Thoracic aorta (tissue), 2 donors: ENCODE measurements at places on chromosomes 3 and 15.

DNA sequence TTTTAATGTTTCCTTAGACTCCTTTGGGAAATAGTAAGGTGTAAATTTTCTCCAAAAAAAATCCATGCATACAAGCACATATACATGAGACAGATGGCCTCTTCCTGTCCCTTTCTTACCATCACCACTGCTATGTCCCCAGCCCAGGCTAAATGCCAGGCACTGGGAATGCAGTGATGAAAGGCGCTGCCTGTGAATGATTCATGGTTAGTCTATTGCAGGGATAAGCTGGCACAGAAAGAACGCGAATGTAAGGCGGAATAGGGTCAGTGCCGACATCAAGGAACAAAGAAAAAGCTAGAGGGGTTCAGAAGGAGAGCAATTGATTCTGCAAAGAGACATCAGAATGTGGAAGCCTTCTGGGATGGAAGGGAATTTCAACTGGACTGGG, 36.2 kb upstream of the CFAP161 start:
- DNase-seq, result no peak

- DNase-seq, result no peak
Measured at GRCh38 chr3:4508048-4508981, 15.2 kb downstream of the ITPR1 start.

- DNase-seq, result no peak
Measured at GRCh38 chr3:175502155-175502554, 643.0 kb downstream of the NAALADL2 start.

DNA sequence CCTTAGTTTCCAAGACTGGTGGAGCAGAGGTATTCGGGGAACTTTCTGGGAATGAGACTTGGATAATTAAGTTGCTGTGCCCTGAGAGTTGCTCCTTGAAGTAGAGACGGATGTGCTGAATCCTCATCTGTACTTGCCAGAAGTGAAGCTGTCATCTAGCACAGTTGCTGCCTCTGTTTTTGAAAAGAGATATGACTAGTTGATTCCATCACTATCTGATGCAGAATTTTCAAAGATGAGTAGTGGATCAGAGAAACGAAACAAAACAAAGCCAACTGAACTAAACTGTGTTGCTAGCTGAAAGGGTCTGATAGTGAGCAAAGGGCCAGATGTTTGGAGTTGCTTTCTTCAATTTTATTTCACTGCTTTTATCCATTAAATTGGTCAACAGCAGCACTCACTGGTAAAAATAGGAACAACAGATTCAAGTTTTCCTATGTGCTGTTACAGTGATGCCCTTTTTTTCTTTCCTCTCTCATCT, 52.7 kb downstream of the MITF start:
- no peak for DNase-seq

- no peak for DNase-seq
Measured at GRCh38 chr15:49174902-49175301, 4.9 kb downstream of the GALK2 start.

GRCh38 chr15:52143873-52144272, 31.3 kb upstream of the BCL2L10 start:
- DNase-seq, result no peak

DNA sequence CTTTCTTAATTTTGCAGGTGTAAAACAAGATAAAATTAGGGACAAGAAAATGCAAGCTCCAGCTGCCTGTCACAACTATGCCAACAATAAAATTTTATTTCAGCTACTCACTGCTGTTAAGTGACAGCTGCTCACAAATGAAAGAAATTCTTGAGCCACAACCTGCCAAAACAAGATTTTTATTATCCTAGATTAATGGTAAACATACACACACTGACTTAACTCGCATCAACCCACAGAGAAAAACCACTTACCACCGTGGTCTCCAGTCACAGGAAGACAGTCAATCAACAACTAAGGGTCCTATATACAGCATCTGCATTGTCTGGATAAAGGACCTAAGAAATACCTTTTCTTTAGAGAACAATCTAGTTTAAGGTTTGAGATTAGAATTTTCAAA, 31.3 kb downstream of the EFL1 start:
- DNase-seq, result no peak

DNA sequence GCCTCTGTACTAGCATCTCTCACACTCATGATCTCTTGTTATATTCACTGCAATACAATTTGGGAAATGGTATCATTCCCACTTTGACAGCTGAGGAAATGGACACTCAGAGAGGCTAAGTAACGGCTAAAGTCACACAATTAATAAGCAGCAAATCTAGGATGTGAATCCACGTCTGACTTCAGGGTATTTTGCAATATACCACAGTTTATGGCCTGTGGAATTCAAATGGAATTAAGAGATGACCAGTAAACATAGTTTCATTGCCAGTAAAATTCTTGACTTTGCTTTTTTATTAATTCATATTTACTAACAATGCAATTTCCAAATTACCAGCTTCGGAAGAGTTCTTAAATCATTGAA, 61.1 kb downstream of the CCNL1 start:
- DNase-seq, result no peak

GRCh38 chr3:38226273-38226672, 39.3 kb upstream of the SLC22A13 start:
- DNase-seq, result no peak

- DNase-seq, result no peak
Measured at GRCh38 chr3:195889870-195890295, 18.5 kb downstream of the TNK2 start.

GRCh38 chr3:195075941-195076875, 194.8 kb downstream of the XXYLT1 start:
- DNase-seq, result no peak

DNA sequence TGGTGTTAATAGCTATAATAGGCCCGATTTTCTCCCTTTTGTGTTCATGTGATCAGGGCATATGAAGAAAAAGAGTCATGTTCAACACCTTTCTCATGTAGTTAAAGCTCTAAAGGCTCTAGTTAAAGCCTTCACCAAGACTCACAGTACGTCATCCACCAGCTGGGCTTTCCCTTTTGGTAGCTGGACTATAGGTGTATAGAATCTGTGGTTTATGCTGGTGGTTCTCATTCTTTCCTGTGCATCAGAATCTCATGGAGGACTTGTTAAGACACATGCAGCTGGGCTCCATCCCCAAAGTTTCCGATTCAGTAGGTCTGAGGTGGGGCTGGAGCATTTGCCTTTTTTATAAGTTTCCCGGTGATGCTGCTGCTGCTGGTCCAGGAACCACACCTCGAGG, 31.0 kb downstream of the CFAP91 start:
- no peak for DNase-seq

DNA sequence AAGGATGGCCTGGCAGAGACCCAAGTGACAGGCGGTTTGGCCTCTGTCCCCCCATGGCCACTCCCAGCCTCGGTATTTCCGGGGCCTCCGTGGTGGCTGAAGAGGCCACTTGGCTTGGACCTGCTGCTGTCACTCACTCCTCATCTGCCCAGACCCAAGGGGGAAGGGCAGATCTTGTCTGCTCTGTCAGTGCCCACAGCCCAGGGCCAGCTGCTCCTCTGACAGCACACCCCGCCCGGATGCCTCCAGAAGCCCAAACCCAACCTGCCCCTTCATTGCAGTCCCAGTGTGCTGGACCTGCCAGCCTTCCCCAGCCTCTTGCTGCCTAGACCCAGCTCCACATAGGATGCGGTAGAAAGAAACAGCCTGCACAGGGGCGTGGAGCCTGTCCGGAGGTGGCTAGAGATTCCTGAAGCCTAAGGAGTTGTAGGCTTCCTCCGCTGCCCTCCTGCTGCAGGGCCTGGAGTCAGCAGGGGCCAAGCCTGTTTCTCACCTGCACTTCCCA, 52.0 kb downstream of the MAGEF1 start:
- DNase-seq, result no peak

DNA sequence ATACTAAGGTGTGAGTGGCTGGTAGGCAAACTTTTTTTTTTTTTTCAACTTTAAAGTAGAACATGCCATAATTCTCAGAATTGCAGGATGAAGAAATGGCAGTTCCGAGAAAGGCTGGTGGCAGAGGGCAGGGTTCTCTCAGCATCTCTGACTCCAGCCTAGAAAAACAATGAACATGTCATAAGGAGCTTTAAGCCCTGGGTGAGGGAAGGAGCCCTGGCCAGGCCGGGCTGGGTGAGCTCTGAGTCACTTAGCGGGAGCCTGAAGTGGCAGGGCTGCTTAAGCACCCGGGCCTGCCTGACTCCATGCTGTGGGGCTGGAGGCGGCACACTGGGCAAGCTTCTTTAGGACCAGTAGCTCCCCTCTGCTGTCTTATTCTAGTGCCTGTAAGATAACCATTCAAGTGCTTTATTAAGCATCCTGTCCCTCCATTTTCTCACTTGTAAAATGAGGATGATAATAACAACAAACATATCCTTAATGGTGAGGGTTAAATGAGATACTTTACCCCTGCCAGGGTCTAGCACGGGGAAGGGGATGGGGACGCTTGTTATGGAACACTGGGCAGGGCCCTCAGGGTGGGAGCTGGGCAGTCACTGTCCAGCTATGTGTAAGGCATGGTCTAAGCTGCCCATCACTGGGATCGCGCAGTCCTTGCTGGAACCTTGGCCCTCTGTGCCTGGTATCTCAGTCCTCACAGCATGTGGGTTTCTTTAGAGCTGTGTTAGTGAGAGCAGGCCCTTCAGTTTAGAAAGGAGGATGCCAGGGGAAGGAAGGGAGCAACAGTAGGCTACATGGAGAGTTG, 18.4 kb downstream of the SMAD6 start:
- peak; percentile 64 for DNase-seq

DNA sequence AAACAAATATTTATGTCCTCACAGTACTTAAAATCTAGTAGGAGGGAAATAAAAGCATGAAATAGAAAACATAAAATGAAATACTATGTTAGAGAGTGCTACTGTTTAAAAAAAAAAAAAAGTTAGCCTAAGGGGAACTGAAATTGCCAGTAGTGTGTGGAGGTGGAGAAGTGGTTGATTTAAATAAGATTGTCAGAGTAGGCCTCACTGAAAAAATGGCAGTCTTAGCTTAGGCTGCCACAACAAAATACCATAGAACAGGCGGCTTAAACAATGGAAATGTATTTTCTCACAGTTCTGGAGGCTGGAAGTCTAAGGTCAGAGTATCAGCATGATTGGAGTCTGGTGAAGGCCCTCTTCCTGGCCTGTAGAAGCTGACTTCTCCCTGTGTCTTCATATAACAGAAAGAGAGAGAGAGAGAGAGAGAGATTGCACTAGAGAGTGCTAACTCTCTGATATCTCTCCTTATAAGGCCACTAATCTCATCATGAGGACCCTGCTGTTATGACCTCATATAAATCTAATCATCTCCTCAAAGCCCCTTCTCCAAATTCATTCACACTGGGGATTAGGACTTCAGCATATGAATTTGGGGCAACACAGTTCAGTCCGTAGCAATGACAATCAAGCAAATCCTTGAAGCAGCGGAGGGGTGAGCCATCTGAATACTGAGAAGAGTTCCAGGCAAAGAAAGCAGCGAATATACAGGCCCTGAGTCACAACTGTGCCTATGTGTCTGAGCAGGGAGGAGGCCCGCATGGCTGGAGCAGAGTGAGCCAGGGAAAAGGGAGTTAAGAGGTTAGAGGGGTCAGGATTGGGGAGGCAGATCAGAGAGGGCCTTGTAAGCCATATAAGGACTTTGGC, 23.6 kb upstream of the LRRC34 start:
- DNase-seq, result no peak

DNA sequence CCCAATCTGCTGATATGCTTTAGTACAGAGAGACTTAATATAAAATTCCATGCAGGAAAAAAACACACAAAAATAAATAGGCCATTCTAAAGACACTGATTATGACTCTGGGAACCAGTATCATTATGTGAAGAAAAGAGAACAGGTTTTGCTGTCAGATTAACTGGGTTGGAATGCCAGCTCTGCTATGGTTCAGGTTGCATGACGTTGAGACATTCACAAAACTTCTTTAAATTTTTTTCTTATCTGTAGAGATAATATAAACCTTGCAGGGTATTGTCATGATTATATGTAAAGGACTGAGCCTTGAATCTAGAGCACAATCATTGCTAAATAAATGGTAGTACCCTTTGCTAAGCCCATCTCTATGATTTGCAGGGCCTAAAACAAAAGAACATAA, 86.0 kb downstream of the CPNE4 start:
- DNase-seq, result no peak

DNA sequence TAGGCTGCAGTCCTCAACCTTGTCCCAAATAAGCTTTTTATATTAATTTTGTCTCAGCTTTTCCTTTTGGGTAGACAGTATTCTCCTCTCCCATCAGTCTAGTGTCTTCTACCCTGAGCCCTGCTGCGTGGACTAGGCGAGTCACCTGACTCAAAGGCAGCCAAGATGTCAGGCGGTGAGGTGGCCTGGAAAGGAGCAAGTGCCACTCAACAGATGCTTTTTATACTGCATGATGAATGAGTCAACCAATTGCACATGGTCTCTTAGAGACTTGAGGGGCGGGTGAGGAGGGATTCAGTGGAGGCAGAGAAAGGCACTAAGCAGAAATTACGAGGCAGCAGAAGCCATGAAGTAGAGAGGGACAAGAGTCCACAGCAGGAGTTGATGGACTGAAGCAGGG, 95.9 kb downstream of the FRMD4B start:
- DNase-seq, result no peak

DNA sequence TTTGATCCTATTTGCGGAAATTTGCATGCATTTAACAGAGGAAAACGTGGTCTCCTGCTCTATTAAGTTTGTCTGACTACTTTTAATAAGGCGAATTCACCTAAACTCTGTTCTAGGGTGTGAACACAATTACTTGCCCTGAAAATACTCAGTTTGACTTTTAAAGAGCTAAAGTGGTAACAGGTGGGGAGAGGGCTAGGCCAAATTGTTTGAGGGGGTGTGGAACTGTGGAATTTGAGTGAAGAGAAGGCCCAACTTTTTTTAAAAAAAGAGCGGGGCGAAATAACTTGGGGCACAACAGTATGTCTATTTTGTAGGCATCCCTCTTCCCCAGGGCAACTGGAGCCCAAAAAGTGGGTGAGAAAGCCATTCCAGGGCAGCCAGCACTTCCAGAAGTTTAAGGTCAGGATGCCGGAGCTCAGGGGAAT, 580 bp upstream of the FXR1 start:
- DNase-seq, result no peak

- DNase-seq, result no peak
Measured at GRCh38 chr15:35168464-35168863, 83.4 kb upstream of the NANOGP8 start.

GRCh38 chr3:16240229-16241023, 24.3 kb downstream of the DPH3 start:
- DNase-seq, result no peak

- no peak for DNase-seq
Measured at GRCh38 chr3:10599444-10599843, 94.1 kb upstream of the ATP2B2 start.

DNA sequence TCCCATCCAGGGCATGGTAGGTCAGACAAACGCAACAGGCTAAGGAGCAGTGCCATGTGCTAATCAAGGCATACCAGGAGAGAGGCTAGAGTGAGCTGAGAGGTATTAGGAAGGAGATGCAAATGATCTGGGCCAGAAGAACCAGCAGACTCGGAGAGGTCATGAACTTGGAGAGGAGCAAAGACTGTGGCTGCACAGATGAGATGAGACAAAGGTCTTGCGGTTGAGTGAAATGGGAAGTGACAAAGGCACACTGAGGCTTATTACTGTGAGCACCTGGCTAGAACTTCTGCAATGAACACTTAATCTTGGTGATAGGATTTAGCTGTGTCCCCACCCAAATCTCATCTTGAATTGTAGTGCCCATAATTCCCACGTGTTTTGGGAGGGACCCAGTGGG, 380.2 kb downstream of the ULK4 start:
- no peak for DNase-seq

GRCh38 chr3:52896151-52896550, 1.2 kb downstream of the STIMATE start:
- DNase-seq, result no peak
